ENCODE measurements at places on chromosomes 6 and 20.

DNA sequence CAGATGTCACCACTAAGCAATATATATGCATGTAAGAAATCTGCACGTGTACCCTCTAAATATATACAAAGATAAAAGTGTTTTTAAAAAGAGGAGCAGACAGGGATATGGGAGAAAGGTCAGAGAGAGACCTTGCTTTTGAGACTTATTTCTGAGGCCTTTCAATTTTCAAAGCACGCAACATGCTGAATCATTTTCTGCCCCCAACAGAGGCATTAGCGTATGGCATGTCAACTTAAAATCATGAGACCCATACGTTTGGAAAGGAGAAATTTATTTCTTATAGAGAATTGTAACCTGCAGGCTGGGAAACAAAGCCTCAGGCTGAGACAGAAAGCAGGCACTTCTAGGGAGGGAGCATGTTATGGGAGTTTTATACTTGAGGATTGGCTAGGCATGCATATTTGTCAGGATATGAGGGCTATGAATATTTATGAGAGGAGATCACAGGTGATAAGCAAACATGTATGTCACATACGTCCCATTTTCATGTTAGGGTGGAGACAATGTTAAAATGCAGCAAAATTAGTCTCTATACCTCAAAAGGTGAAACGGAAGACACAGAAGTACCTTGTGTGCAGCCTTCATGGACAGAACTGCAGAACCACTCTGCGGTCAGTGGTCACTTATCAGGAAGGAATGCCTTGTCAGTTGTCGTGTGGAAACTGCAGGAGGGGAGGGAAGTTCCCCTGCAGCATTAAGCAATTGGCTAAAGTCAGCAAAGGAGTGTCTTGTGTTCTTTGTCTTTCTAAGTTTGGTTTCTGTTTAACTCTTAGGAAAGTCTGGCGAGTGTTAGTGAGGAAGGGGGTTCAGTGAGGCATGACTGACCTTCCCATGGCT lies 6.3 kb upstream of the GABRR2 start:
- no peak for DNase-seq

- DNase-seq, result no peak
These were observed 53.5 kb downstream of the ZDHHC14 start for GRCh38 chr6:157434349-157435033.

- DNase-seq, result no peak
These were observed 99.7 kb upstream of the STMND1 start for GRCh38 chr6:17002123-17002522.

DNA sequence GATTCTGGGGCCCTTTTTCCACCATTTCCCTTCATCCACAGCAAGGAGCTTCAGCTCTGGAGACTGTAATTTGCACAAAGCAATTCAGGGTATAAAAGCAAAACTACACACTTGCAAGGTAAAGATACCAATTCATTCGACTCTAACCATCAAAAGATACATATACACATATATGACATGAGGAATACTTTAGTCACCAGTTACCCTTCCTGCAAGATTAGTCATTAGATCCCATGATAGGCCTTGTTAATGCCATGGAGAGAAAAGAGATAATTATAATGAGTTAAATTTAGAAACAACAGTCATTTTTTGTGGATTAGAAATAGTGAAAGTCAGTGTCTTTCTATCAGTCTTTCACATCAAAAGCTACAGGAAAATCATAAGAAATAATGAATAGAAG lies 204.2 kb downstream of the KCNQ5 start:
- DNase-seq, result no peak

DNA sequence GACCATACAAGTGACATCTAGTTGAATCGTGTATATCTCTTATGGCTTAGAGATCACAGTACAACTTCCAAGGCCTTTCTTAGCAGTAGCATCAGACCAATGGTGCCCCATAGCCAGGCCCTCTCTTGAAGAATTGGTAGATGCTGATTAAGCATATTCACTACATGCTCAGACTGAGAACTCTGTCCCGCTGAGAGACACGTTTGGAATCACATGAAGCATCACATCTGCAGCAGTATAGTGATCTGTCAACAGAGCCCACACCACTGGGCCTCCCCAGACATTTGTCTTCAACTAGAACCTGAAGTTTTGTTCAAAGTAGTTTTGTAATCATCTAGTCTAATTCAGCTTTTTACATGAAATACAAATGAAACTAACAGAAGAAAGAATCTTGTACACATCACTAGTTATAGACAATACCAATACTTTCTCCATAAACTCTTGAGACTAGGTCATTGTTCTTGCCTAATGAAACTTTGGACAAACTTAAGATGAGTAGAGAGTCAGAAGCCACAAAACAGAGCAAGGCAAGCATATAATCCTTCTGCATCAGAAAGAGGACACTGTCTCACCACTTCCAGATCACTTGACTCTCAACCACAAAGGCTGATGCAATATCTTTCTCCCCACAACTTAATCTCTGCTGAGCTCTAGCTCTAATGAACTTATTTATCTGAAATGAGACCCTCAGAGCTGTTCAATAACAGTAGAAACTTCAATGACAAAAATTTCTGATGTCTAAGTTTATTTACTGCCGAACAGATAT lies 182.7 kb downstream of the TBX18 start:
- DNase-seq, result no peak
